ENCODE measurements at places on chromosomes 2 and 18.

- DNase-seq = no peak
Measured at GRCh38 chr2:127394492-127394891, 6.7 kb upstream of the MAP3K2 start.

GRCh38 chr2:69615078-69615625, 28.4 kb downstream of the AAK1 start:
- no peak for DNase-seq

DNA sequence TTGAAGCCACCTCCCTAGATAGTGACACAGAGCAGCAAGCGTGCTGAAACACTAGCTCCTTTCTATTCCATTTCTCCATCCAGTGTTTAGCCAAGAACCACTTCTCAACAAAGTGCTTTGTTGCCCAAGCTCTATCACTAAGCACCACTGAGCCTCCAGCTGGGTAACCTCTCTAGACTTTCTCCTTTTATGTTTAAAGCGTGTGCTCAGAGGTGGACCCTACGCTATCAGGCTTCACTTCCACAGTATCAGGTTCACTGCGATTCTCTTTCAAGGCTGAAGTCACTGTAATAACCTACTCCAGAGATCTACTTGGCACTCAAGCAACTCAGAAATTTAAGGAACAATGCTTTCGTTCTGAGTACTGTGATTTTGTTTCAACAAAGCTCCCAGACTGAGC, 197.9 kb downstream of the LNPK start:
- DNase-seq = no peak

DNA sequence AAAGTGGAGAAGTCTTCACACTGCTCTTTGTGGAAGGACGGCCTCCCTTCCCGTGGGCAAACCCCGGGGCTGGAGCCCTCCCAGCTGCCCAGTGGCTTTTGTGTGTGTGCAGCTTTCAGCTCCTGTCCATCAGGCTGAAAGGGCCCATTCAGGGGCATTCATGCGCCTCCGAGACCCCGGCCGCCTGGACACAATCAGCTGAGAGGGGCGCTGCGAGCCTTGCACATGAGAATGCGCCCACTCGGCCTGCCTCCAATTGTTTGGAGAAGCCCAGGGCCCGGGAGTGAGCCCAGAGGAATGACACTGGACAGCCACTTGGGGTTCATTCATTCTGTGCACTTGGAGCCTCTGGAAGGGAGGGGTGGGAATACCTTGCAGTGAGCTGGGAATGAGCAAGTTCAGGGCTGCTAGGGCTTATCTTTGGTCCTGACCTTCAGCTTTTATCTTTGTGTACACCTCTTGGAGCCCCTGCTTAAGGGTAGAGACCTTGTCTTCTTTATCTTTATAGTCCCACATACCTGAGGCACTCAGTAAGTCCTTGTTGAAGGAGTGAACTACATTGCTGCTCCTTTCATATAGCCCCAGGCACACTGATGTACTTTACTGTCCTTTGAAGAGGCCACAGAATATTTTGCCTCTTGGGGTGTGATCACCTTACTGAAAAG, 56.5 kb downstream of the TCF7L1 start:
- no peak for DNase-seq

- DNase-seq = no peak
Measured at GRCh38 chr2:19299032-19299431, 59.4 kb downstream of the OSR1 start.

GRCh38 chr2:127953128-127953718, 67.5 kb upstream of the AMMECR1L start:
- peak; percentile 72 for DNase-seq

DNA sequence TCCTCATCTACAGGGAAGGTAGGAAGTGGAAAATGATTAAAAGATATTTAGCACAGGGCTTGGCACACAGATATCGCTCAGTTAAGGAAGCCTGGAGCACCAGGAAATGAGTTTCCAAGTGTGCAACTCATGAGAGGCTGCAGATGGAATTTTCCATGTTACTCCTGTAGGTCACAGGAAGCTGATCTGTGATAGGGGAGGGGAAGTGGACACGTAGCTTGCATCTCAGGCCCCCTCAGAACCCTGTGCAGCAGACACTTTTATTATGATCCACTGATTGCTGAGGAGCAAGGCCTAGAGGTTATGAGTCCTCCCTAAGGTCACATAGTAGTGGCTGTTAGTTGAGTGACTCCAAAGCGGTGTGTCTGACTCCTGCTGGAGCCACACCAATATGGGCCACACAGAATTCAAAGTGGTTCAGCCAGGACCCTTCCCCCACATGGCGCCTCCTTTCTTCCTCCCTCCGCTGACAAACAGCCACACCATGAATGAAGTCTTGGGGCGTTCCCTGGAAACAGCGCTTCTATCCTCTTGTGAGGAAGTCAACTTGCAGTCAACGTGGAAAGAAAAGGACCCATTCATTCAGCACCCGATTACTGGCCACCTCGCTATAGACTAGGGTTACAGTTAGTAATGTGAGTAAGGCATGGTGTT, 21.5 kb downstream of the DYSF start:
- no peak for DNase-seq

DNA sequence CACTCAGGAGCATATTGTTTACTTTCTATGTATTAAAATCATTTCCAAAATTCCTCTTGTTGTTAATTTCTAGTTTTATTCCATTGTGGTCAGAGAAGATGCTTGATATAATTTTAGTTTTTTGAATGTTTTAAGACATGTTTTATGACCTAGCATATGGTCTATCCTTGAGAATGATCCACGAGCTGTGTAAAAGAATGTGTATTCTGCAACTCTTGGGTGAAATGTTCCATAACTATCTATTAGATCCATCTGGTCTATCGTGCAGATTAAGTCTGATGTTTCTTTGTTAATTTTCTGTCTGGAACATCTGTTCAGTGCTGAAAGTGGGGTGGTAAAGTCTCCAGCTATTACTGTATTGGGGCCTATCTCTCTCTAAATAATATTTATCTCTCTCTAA, 83.3 kb upstream of the EPAS1 start:
- no peak for DNase-seq

DNA sequence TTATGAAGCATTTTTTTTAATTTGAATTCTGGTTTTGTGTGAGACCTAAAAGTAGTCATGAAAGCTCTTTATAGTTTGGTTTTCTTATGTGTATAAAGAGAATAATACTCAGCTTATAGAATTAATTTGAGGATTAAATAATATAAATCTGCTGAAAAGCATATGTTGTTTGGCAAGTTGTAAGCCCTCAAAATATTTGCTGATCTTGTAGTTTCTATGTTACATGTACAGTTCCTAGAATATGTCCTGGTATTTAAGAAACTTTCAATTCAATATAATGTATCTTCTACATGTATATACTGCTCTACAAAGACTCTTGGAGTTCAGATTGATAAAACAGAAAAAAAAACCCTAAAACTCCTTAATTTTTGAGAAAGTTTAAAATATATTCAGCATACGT, 605.5 kb upstream of the FAM98A start:
- no peak for DNase-seq

DNA sequence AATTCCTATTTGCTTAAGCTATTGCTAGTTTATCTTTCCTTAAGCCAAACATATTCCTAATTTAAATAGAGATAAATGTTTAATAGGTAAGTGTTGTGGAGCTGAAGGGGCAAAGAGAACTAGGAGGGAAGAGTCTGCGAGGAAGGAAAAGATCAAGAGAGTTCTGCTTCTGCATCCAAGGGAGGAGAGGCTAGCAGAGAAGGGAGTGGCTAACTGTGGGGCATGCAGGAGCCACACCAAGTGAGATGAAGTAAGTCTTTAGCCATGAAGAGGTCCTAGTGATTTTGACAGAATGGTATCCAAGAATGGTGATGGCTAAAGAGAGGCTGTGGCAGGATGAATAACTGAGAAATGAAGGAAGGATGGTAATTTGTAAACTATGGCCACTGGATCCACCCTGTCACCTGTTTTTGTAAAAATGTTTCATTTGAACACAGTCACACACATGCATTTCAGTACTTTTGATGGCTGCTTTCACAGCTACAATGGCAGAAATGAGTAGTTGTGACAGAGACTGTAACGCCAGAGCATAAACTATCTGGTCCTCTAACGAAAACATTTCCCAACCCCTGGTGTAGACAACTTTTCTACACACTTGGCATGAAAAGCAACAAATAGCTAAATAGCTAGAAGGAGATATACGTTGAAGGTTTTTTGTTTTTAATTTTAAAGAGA, 15.6 kb downstream of the TPGS2 start:
- no peak for DNase-seq

GRCh38 chr2:159065891-159066290, 97.5 kb downstream of the TANC1 start:
- no peak for DNase-seq

GRCh38 chr2:159152128-159152778, 134.2 kb downstream of the WDSUB1 start:
- DNase-seq = no peak

DNA sequence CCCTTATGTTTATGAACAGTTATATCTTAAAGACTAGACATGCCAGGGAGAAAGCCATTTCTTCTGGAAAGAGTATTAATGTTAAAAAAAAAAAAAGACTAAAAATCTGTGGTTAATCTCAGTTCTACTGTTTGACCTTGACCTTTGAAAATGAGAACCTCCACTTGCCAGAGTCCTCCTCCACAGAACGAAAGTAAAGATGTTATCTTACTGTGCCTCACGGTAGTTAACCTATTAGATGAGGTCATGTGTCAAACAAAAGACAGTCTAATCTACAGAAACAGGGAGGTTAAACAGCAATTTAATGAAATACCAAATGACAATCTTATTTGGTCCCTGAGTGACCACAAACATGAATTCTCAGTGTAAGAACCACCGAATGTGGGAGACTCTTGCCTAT, 51.2 kb downstream of the SLC14A2 start:
- no peak for DNase-seq

DNA sequence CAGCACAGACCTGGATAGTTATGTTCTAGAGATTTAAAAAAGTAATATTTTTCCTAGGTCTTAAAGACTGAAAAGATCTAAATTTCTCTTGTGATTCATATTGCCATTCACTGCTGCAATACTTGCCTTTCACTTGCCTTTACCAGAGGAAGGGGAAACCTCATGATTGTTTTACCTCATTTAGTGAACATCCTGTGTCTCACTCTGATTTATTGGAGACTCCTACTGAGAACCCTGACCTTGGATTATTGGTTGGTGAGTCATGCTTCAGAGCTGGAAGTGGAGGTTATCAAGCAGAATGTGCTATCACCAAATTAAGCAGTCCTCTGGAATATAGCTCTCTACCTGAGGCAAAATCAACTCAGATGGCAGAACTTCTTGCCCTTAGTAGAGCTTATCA, 500.5 kb downstream of the TSN start:
- no peak for DNase-seq

DNA sequence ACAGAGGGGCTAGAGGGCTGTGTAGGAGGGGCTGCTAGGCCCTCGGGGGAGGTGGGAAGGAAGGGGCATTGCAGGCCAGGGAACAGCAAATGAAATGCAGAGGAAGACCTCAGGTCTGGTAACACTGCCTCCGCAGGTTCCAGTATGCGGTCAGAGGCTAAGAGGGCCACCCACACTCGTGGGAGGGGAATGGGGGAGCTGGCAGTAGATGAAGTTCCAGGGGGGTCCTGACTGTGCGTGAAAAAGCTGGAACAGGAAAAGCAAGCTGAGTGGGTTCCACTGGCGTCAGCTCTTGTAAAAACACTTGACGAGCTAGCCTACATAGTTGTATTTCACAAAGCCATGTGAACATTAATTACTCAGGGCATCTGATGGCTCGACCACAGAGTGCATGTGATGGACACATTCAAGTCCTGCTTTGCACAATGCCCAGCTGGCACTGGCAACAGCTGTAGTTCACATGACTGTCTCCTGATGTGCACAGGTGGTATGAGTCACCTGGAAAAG, 29.0 kb upstream of the PTPN4 start:
- DNase-seq = no peak

DNA sequence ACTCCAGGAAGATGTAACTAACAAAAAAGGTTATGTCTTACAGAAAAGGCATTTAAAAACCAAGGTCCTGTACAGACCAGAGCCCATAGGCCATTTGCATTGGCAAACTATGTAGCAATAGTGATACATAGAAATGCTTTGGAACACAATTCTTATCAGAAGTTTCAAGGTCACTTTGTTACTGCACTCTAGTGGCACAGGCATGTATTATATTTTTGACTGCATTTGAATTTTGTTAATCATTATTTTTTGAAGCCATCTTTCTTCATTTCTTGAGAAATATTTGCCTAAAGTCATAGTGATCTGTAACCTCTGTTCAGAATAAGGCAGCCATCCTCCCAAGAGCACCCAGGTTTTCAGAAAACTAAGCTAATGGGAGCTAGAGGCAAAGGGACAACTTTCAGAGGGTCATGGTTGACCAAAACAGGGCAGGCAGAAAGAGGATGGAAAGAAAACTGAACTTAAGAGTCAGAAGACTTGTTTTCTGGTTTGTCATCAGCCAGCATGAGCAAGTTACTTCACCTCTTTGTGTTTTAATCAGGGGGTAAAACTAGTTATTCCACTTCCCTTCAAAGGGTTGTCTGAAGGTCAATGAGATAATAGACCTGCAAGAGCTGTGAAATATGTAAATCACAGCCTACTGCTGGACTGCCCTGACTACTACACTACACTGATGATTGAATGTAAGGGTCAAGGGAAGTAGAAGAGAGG, 41.5 kb downstream of the SLC38A11 start:
- no peak for DNase-seq

GRCh38 chr2:38554973-38555595, 47.6 kb downstream of the HNRNPLL start:
- no peak for DNase-seq

- DNase-seq = no peak
Measured at GRCh38 chr2:45001869-45002385, 7.3 kb downstream of the SIX2 start.

DNA sequence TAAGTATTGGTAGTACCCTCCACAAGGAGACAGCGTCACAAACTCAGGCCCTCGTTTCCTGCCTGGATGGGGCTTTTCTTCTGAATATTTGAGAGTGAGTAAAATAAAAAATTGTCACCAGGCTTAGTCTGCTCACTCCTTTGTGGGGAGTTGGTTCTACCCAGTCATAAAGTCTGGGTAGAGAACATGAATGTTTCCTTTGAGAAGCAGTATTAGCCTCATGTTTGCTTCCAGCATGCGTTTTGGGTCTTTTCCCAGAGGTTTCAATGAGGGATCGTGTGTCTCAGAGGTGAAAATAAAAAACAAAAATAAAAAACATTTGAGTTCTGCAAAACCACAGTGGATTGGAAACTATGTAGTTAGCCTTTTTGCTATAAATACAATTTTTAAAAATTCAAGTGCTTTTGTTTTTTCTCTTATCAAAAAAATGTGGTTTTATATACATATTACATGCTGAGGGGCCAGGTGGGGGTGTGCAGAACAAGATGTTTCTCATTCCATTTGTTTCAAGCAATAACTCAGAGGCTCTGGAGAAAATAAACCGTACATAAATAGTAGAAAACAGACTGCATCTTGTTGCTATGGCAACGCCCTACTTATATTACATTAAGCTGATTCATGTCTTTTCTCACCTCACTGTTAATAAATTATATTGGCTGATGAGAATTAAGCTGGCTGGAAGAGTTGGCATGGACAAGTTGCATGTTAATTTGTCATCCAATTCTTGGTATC, 225.4 kb upstream of the FBXO11 start:
- no peak for DNase-seq

DNA sequence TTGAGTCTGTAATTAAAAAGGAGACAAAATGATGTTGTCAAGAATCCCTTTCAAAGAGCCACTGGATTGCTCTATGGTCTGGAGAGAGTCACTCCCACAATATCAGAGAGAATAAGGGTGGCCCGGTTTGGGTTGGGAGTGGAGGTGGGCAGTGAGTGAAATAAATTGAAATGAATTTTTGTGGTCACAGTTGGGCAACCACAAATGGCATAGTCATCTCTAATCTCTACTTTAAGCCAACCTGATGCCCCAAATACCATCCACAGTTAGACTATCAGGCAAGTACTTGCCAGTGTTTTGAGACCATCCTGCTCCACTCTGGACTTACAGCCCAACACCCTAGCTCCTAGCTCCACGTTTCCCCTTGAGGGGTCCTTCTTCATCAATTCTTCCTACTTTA, 559.7 kb downstream of the BCL11A start:
- no peak for DNase-seq

Data from Right ventricle myocardium superior (tissue), 1 donor.